ENCODE measurements at places on chromosomes 4 and X.

GRCh38 chrX:9578083-9578779 lies 113.4 kb downstream of the TBL1X start:
- no peak for DNase-seq

- DNase-seq: no peak
These were observed 5.0 kb downstream of the DCAF8L1 start for GRCh38 chrX:27976284-27976683.

DNA sequence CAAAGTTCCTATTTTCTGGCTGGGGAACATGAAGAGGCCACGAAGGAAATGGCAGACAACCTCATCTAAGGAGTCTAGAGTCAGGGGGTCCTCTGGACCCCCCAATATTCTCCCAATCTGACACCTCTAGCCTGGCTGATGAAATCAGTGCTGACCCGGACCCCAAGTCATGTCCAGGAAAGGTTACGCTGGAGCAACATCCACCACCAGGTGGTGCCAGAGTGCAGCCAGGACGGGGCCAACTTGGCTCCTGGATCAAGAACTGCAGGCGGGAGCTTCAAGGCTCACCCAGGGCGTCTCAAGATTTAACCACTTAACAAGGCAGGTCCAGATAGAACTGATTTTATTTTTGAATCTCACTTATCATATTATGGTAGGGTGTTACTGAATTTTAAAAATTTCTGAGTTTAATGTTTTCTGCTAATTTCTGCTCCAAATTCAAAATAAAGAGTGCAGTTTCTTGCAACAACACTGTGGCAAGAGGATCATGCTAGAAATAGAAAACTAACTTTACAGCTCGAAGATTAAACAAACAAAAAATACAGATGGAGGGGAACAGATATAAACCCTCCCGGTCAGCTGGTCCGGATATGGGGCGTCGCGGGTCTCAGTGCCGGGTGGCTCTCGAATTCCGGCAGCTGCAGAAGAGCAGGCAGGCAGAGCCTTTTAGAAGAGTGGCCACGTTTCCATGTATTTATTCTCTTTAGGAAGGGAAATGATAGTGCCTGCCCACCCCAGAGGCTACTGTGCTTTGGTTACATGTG lies 135.5 kb downstream of the AFAP1 start:
- DNase-seq: peak; percentile 28

DNA sequence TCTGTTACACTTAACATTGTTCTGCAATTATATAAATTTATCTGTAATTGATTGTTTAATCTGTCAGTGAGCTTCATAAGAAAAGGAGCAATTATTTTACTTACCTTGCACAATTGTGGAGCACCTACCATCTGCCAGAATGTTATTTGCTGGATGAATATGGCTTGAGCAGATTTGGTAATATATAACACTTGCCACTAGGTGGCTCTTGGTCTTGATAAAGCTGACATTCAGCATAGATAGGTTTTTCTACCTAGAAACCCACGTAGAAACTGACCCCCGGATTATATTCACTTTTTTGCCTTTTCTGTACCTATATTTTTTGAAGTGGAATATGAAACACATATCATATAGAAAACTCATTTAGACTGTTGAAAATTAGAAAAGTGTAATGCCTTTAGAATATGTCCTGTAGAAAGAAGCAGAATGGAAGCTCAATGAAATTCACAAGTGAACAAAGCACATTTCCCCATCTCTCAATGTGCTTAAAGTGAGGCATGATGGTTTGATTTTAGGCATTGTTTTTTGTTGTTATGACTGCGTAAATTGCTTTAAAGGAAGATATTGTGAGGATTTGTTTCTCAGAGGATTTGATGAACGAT lies 9.5 kb downstream of the RBPJ start:
- DNase-seq: no peak

DNA sequence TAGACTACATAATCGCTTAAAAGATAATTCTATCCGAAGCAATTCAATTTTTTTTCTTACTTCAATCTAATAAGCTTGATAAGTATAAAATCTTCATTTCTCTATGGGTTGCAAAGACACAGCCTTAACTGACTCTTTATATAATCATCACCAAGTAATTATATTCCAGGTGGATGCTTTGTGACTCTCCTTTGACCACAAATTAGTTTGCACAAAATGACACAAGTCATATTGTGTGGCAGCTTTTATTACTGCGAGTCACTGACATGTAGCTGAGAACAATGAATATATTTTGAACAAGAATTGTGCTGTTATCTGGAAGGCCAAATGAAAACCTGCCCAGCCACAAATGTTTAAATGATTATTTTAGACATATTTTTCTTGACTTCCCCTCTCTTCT lies 1727.8 kb downstream of the ARAP2 start:
- no peak for DNase-seq

DNA sequence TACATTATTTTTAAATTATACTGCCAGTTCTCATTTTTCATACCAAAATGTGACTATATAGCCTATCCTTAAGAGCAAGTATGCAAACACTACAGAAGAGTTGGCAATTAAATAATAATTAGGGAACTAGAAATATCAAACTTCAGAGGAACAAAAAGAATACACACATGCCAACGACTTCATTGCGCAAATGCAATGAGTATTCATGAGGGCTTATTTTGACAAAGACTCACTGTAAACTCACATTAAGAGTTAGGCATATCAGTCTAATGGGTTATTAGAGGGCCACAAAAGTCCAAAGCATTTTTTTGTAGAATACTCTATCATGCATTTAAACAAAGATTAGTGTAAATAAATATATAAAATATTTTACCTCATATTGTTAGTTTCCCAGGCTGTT lies 31.6 kb downstream of the SLC10A7 start:
- DNase-seq: no peak

DNA sequence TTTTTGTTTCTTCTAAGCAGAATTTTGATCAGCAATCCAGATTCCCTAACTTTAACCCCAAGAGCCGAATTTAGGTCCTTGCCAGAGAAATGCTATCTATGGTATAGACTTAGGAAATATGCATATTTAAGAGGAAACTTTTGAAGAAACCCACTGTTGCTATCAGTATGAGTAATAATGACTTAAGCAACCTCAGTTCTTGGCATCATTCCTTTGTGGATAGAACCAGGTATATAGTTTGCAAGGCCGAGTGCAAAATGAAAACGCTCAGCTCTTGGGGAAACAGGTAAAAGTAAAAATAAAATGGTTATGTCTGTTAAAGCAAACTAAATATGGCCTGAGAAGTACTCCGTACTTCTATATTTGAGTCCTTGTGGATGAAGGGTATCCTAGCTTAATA lies 78.1 kb downstream of the ARSF start:
- no peak for DNase-seq

DNA sequence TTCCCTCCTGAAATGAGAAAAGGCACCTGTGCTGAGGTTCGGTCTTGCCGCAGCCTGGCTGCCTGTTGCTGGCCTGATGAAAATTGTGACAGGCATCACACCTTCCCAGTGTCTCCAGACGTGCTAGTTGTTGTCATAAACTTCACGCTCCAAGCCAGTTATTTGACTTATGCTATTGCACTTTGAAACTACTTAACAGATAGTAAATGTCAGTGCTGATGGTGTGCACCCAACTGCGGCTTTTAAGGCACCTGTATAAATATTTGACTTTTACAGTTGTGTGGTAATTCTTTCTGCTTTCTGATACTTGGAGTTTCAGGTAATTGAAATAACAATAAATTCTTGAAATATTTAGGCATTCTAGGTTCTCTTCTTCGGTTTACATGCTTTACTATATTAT lies 1.8 kb downstream of the WWC2 start:
- no peak for DNase-seq

GRCh38 chr4:83926950-83927349 lies 391.0 kb downstream of the GPAT3 start:
- DNase-seq: no peak

DNA sequence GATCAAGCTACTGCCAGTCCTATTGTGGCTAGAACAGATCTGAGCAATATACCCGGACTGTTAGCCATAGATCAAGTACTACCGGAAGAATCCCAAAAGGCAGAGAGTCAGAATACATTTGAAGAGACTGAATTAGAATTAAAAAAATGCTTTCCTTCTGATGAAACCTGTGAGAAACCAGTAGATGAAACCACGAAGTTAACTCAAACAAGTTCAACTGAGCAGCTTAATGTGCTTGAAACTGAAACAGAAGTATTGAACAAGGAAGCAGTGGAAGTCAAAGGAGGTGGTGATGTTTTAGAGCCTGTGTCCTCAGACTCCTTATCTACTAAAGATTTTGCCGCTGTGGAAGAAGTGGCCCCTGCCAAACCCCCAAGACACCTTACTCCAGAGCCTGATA lies 46.8 kb downstream of the WDR44 start:
- no peak for DNase-seq

GRCh38 chrX:16695079-16695676 lies 17.3 kb downstream of the CTPS2 start:
- DNase-seq: peak; percentile 62

DNA sequence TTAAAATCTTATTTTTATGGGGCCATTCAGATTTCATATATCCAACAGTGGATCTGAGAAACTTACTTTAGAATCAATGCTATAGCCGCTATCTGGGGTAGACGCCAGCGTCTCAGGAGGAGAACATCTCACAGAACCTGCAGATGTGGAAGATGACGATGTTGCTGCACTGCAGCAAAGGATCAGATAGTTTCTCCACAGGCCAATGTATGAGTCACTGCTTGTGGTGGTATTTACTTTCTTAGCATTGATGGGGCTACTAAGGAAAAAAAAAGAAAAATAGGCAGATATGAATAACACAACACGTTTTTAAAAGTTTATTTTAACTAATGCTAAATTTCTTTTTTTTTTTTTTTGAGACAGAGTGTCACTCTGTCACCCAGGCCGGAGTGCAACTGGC lies 85.9 kb downstream of the ZAR1 start:
- no peak for DNase-seq

GRCh38 chr4:65120287-65120686 lies 550.0 kb downstream of the EPHA5 start:
- no peak for DNase-seq

- no peak for DNase-seq
These were observed 50.8 kb downstream of the HTRA3 start for GRCh38 chr4:8320386-8320750.
